Esophagus squamous epithelium (tissue), 5 donors: ENCODE measurements at places on chromosomes 12 and 14.

DNA sequence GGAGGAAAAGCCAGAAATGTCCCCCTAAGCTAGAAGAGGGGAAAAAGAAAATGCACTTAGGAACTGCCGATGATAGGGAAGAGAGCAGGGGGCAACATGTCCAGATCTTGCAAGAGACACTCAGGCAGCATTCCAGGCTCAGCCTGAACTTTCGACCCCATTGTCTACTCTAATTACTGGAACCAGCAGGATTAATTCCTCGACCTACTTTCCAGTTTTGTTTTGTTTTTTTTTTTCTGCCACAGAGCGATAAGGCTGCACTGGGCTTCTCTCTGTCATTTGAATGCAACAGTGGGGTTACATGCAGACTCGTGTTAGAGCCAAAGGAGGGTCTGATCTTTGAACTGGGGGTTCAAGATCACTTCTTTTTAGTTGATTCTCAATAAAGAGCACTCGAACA lies 68.7 kb upstream of the MED13L start:
- DNase-seq = no peak

- DNase-seq = no peak
These were observed 777.4 kb downstream of the BCL11B start for GRCh38 chr14:98494582-98494981.

- no peak for DNase-seq
These were observed 18.2 kb upstream of the RD3L start for GRCh38 chr14:103960457-103961055.

GRCh38 chr12:54304187-54304810 lies 3.5 kb upstream of the NFE2 start:
- peak; percentile 47 for DNase-seq

- no peak for DNase-seq
These were observed 8.8 kb downstream of the AICDA start for GRCh38 chr12:8603856-8604255.

GRCh38 chr12:106317406-106318082 lies 15.0 kb downstream of the TCP11L2 start:
- no peak for DNase-seq

DNA sequence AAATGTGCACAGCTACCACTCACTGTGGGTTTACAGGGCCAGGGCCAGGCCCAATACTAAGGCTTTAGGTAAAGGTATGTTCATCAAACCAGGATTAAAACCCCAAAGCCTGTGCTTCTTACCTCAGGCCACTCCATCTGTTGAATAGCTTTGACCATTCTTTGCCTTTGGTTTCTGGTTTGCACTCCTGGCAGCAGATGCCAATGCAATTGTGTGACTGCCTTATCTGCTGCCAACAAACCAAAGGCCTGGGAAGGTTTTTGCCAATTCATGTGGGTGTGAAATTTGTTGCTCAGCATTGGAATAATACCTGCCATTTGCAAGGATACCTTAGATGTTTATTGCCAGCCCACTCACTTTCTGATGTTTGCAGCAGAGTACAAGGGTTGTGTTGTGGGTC lies 221.6 kb downstream of the C12orf75 start:
- no peak for DNase-seq

GRCh38 chr12:77821699-77822203 lies 8.9 kb upstream of the NAV3 start:
- no peak for DNase-seq

- no peak for DNase-seq
These were observed 229.4 kb downstream of the BCL11B start for GRCh38 chr14:99042381-99043266.

DNA sequence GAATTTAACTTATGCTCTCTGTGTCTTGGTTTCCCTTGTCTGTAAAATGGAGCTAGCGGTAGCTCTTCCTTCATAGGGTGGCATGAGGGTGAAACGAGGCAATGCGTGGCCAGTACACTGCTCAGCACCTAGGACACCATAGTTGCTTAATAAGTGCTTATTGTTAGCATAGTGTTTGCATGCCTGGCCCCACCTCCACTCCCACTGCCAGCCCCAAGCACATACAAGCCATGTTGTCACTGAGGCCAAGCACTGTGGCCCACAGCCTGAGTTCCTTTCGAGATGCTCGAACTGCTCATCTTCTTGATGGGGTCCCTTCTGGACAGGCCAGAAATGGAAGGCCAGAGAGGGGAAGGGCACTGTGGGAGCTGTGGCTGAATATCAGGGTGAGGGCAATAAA lies 839 bp downstream of the FICD start:
- DNase-seq = no peak

DNA sequence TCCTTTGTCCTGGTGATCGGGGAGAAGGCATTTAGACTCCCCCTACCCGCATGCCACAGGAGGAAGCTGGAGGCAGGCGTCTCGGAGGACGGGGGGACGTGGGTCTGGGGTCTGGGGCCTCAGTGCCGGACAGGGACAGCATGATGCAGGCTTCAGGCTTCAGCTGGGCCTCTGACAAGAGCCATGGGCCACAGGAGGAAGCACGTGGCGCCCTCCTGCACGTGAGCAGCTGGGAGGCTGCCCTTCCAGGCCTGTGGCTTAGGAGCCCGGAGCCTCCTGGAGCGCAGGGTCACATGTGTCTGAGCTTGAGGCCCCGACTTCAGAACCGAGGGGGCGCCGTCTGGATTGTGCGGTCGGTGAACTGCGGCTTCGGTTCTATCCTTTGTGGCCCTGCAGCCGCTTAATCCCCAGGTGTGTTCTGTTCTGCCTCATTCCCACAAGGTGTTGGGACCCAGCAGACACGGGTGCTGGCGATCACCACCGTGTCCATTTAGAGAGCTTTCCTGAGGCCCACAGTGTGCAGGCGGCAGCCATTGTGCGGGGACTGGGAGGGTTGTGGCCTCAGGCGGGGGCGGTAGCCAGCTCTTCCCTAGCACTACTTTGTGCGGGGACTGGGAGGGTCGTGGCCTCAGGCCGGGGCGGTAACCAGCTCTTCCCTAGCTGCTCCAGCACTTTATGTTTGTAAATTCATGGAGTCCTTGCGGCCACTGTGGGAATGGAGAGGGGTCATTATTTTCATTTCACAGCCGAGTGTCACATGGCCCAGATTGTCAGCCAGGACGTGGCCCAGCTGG lies 150.2 kb downstream of the ADGRD1 start:
- no peak for DNase-seq

- no peak for DNase-seq
These were observed 13.0 kb downstream of the NUDT4 start for GRCh38 chr12:93390549-93391297.

DNA sequence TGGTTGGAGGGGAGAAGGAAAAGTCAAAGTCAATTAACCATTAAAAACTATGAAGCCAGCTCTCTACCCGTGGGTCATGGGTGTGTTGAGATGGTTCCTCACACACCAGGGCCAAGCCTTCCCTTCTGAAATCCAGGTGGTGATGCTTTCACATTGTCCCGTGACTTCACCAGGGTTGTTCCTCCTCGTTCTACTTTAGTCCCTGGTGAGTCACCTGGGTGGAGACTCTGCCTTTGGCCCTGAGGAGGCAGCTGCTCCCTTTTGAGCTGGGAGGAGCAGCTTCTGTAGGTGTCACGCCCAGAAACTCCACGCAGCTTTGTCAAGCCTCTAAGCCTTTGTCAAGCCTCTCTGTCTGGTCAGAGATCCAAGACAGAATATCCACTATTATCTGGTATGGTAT lies 348.3 kb downstream of the BMP4 start:
- DNase-seq = no peak

GRCh38 chr12:29071099-29071498 lies 78.0 kb upstream of the FAR2 start:
- no peak for DNase-seq

DNA sequence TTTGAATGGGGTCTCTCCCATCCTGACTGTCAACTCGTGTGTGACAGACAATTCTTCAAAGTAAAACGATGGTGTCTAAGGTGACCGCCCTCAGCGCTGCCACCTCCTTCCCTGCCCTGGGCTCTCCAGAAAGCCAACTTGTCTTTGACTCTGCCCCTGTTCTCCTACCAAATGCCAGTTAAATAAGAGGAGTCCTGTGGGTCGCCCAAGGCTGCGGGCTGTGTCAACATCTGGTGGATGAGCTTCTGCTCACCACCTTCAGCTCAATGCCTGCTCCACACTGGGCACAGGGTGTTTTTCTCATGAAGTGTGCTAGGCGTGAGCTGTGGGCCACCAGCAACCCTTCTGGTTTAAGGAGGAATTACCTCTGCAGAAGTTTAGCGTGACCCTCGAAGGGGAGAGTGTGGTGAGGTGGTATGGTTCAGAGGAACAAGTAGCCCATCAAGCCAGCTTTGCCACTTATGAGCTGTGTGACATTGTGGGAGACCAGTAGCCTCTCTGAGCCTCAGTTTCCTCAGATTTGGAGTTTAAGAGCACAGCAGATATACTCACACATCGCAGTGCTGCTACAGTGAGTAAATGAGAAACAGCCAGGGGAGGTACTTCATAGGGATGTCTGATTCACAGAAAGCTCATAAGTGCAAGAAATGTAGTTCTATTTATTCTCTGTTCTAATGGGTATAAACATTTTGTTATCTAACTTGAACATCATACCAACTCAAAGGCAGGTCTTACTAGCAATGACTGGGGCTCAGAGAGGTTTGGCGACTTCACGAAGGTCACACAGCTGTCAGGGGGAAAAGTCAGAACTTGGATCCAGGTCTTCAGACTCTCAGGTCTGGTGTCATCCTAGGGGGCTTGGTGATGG lies 12.1 kb downstream of the SERPINA1 start:
- no peak for DNase-seq

DNA sequence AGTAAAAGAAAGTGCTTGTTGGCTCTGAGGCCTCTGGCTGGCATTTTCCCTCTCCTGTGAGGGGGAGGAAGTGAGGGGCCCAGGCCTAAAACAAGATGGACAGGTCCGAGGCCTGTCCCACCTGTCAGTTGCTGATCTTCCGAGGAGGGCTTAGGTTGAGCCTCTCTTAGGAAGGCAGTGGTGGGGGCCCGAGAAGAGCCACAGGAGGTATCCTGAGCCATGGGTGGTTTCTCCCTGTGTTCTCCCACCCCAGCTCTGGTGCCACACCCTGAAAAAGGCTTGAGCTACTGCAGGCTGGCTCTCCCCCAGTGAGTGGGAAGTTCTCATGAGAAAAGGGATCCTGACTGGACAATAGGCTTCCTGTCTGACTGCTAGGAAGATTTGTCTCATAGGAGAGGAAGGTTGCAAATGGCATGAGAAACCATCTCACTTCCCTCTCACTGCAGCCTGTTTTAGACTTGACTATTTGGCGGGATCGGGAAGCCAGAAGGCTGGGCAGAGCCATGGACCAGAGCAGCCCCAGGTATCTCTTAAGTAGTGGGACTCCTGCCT lies 72.1 kb upstream of the SRSF5 start:
- no peak for DNase-seq

DNA sequence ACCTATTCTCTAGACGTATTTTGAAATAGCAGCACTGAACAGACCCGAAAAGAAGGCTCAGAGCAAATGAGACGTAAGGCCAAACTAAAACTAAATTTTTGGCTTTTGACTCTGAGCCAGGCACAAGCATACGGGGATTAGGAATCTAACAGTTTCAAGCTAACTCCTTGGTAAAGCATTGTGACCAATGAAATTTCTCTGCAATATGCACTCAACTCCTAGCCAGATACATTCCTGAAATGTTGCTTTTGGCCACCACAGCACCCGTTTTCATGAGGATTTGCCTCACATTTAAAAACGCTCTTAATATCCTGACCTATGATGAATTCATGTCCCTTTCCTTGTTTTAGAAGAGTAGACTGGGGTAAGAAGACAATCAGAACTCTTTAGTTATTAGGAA lies 53.1 kb upstream of the NPFF start:
- DNase-seq = no peak

- no peak for DNase-seq
These were observed 22.4 kb downstream of the CALM1 start for GRCh38 chr14:90419200-90419599.

DNA sequence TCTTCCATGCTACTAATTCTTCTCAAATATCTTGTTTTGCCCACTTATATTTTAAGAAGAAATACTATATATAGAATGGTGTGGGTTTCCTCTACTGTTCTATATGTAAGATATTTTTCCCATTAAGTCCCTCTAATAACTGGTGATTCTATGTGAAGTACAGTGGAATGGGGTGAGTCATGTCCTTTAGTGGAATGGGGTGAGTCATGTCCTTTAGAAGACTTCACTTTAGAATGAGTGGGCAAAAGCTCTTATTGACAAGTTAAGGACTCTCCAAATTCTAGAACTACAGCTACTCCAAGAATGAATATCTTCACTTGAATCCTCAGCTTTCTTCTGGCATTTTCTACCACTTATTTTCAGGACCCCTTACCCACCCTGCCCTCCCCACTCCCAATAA lies 349.9 kb downstream of the ETNK1 start:
- no peak for DNase-seq

DNA sequence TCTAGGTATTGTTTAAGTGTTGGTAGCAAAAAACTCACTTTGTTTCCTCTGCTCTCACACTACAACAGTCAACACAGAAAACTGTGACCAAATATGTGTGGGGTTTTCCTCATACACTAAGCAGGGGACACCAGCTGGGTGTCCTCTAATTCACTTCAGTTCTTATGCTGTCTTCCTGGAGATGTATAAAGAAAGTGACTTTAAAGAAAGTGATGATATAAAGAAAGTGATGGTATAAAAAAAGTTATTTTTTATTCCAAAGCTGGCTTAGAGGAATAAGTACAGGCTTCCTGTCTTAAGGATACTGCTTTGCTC lies 31.4 kb downstream of the TDP1 start:
- no peak for DNase-seq

GRCh38 chr14:23864259-23864658 lies 89.3 kb upstream of the DHRS4 start:
- no peak for DNase-seq

DNA sequence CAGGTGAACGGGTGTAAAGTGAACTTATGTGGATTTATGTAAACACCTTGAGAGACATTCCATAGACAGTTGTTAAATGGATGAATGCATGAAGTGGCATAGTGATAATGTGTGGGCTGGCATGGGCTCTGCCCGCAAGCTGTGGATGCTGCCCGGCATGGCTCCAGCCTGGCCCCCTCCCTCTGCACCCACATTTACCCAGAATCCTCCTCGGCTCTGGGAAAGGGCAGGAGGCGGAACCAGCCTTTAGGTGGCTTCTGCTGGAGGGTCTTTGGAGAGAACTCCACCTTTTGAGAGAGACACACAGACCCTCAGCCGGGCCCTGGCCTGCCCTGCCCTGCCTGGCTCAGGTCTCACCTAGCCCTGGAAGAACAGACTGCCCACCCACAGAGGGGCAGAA lies 18.7 kb downstream of the RASAL1 start:
- no peak for DNase-seq

GRCh38 chr14:60656686-60657455 lies 7.6 kb upstream of the SIX1 start:
- no peak for DNase-seq

DNA sequence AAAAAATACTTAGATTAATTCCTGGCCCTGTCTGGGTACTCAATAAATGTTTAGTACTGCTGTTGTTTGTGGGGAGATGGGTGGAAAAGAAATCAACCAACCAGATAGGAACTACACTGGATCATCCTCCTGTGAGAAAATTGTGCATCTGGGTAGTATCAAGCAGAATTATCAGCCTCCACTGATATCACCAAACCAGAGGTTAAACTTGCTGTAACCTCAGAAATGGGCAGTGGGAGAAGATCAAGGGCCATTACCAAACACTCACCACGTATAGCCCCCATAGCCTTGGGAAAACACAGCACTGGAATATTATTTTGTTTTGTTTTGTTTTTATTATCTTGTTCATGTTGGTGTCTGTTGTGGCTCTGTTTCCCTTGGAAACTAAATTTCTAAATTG lies 19.7 kb downstream of the VEZT start:
- DNase-seq = no peak
